ENCODE measurements at places on chromosomes 3 and 15. TPM values are rescaled to one million over a fixed set of nuclear protein-coding genes. Genes with fewer than 3 reads are reported as not detected.

DNA sequence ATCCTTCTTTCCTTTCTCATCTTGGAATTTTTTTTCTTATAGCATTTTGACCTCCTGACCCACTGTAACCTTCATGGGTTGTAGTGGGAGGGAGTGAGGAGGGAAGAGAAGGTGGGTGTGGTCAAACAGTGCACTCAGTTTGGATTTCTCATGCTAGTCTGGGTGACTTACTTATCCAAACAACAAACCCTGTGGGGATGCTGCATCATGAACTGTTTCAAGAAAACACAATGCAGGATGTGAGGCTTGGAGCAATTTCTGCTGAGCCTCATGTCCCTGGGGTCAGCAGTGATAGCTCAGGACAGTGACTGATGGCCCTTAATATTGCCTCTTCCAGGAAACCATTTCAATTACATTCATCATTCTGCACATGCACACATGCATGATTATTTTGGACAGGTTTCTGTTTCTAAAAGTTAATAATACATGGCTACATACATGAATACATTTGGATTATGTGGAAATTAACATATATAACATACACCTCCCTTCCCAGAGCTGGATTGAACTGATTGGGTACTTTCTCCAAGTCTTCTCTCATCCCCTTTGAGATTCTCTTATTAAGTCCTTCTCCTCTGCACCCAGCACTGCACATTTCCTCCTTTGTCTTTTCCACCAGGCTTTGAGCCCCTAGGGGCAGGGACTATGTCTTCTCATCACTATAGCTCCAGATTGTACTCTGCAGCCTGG lies 61.2 kb downstream of the ADAMTSL3 start:
- no peak for DNase-seq

- DNase-seq: peak; percentile 84
Measured at GRCh38 chr15:31325595-31326155, 960 bp upstream of the KLF13 start.

DNA sequence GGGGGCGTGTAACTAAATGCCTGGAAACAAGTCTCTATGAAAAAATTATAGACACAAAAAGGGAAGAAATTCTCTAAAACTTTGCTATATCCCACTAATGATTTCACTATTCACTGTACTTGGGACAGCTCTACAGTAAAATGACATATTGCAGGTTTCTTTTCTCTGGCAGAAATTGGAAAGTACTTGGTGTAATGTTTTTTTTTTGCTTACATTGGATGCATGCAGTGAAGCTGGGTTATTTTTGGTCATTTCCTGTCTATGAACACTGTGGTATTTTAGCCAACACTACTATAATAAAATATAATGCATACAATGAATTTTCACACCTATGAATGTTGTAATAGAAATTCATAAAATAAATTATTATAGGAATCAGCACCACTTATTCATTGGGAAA lies 109.7 kb downstream of the LRRC49 start:
- DNase-seq: no peak

DNA sequence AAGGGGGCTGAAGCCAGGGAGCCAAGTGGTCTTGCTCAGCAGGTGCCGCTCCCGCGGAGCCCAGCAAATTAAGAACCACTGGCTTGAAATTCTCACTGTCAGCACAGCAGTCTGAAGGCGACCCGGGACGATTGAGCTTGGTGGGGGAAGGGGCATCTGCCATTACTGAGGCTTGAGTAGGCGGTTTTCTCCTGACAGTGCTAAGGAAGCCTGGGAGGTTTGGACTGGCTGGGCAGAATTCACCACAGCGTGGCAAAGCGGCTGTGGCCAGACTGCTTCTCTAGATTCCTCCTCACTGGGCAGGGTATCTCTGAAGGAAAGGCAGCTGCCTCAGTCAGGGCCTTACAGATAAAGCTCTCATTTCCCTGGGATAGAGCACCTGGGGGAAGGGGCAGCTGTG lies 57.0 kb upstream of the GPR149 start:
- DNase-seq: no peak

- no peak for DNase-seq
Measured at GRCh38 chr15:63560741-63561448, 36.3 kb upstream of the FBXL22 start.

DNA sequence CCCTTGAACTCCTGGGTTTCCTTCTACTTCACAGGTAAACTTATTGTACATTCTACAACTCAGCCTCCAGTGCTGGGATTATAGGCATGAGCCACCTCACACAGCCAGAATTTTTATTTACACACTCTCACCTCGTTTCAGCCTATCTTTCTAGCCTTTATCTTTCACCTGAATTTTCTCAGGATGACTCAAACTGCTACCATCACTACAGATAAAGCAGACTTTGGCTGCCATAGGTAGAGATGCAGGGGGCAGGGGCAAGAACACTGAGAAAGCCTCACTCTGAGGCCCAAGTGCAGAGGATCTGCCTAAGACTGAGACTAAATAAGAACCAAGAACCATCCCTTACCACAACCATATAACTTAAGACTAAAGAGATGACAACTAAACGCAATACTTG lies 59.0 kb downstream of the ETFA start:
- no peak for DNase-seq

Gene PARP15
- 3.9 TPM for total RNA-seq

DNA sequence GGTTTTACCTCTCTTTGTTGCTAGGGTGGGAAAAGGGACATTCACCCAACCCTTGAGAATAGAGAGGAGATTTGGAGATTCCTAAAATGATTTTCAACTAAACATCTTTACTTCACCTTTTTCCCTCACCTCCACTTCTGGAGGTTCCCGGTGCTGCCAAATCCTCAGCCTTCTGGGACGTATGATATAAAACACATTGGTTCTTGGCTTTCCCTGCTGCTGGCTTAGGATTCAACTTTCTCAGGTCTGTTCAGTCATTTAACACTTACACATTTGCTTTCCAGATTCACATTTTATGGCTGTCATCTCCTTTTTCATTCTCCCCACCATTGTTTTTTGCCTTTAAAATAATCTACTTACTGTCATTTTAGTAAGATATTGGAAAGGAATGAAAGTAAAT lies 106.6 kb downstream of the PIK3R4 start:
- DNase-seq: no peak

- DNase-seq: no peak
Measured at GRCh38 chr3:17672506-17672905, 69.9 kb downstream of the TBC1D5 start.

DNA sequence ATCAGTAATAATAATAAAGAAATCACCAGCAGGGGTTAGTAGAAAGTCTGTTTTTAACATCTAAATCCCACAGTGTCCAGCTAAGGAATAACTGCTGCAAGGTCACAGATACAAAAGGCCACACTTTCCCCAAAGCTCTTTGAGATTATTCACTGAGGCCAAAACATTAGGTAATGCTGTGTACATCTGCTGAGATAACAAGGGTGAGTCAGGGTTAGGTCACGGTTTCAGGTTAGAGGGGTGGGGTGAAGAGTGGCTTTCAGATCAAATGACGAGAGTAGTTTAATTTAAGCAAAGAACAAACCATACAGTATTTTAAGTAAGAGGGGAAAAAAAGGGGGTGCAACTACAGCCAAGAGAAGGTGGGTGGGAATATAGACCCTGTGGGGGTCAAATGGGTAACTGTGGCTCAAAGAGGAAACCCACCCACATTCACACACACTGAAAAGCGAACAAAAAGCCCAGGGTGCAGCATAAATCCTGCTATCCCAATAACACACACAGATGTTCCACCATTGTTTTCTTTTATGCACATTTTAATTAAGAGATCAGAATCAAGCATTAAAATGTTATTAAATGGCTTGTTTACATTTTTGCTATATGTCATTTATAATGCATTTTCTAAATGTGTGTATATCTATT lies 412.9 kb downstream of the TIGIT start:
- DNase-seq: no peak

Gene GOLGA6D
- total RNA-seq: not detected

- no peak for DNase-seq
Measured at GRCh38 chr3:38460377-38461270, 6.9 kb downstream of the ACVR2B start.

Gene HACD2
- total RNA-seq: 20.6 TPM

DNA sequence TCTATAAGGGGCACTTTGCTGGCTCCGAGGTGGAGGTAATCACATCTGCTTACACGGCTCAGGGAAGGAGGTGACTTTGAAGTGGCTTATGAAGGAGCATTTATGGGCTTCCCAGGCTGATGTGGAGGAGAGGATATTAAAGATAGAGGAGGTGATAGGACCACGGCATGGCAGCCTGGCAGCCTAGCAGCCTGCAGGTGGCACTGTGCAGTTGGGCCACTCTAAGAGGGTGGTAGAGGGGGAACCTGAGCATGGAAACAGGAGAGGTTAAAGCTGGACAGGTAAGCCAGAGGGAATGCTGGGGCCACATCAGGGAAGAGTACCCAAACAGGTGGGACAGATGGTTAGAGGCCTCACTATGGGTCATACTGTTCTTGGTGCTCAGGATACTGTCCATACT lies 375.0 kb downstream of the WDR72 start:
- DNase-seq: no peak

Gene ALPK3
- total RNA-seq: 9.7 TPM

DNA sequence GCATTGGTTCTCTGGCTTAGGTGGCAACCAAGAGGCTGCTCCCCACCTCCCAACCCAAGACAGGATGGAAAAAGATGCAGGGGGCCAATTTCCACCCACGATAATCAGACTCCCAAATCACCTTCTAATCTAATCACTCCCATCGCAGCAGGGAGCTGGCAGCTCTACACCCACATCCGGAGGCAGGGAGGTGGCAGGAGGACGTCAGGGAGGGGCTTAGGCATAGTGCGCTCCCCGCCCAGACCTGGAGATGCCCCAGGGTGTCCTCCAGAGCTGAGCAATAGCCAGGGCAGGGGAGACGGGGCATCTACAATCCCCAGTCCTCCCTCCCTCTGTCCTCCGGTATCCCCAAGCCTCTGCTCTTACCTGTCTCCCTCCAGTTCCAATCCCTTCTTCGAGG lies 70.5 kb upstream of the SEC13 start:
- no peak for DNase-seq

All from ureter (tissue), 1 donor.